Activated CD4-positive, alpha-beta T cell treated with anti-CD3 and anti-CD28 coated beads for 36 hours (primary cell): ENCODE measurements at places on chromosomes 1 and 21.

- no peak for DNase-seq
These were observed at the start of gene LAMB3 for GRCh38 chr1:209652121-209652735. Gene LAMB3 (minus strand): TSS chr1:209652425. CDS start chr1:209650944, 1,481 bp downstream.

GRCh38 chr1:157145076-157145475 lies 6.9 kb upstream of the ETV3 start:
- DNase-seq = no peak

DNA sequence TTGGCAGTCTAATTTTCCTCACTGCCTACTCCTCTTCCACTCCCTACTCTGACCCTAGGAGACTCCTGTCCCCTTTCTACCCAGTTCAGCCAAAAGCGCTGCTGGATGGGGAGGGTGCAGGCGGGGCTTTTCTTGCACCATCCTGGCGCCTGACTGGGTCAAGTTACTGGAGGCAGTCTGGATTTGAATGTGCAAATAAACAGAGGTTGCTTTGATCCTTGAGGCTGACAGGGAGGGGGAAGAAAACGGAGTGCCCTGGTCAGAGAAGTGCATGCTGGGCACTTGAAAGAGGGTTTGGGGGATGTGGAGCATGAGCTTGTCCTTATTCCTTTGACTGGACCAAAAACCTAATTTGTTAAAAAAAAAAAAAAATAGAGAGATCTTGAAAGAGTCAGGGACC lies 76.8 kb upstream of the SOX13 start:
- no peak for DNase-seq

DNA sequence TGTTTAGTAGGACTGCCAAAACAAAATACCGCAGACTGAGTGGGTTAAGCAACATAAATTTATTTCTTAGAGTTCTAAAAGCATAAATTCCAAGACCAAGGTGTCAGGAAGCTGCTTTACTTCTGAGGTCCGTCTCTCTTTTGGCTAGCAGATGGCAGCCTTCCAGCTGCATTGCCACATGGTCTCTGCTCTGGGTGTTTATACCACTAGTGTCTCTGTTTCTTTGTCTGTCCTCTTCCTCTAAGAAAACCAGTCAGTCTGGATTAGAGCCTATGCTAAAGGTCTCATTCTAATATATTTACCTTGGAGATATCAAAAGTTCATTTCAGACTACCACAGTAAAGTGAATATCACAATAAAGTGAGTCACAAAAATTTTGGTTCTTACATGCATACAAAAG lies 519.8 kb downstream of the COL11A1 start:
- no peak for DNase-seq

DNA sequence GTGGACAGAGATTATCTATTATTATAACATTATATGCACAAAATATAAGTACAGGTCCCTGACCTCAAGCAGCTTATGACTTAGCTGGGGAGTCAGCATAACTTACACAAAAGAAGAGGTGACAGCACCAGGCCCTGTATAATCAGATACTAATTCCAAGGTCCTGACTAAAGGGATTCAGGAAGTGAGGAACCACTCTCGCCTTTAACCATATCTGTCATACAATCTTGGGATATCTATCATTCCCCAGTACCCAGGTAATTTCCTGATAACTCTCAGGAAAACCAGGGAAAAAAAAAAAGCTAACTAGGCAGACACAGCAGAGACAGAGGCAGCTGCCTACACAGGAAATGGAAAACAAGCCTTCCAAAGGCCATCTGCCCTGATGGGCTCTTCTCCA lies 78.5 kb upstream of the CAMK1G start:
- DNase-seq = no peak

GRCh38 chr1:12177999-12178441 lies 11.2 kb downstream of the TNFRSF1B start:
- DNase-seq = peak; percentile 97

- DNase-seq = no peak
These were observed 80.9 kb upstream of the DPYD start for GRCh38 chr1:98001764-98002163.

DNA sequence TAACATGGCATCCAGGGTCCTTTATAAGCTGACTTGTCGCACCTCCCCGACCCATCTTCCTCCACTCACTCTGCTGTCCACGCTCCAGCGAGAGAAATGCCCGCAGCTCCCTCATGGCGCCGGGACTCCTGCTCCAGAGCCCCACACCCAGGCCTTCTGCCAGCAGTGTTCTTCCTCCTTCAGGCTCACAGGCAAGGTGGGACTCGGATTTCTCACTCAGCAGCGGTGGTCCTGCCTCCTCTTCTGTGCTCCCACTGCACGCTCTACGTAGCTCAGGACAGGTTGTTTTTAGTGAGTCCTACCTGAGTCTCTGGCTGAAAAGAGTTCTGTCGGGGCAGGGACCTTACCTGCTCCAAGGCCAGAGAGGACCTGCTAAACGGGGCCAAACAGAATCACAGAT lies 11.2 kb downstream of the THEMIS2 start:
- DNase-seq = no peak

DNA sequence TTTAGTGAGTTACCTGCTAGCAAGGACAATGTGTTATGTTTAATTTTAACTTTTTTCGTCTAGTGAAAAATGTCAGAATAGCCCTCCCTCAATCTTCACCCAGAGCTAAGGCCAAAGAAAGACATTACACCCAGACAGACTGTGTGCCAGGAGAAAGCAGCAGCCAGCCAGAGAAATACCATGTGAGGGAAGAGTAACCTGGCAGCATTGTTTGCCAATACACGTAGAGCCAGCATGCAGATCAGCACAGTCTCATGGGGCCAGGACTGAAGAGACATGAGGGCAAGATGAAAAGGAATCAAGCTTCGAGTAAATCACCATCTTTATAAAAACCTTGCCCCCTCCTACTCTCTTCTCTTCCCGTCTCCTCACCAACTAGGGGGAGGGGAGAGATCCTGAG lies 88.5 kb upstream of the ADAR start:
- DNase-seq = no peak

GRCh38 chr1:57831624-57832023 lies 407.8 kb upstream of the DAB1 start:
- no peak for DNase-seq

DNA sequence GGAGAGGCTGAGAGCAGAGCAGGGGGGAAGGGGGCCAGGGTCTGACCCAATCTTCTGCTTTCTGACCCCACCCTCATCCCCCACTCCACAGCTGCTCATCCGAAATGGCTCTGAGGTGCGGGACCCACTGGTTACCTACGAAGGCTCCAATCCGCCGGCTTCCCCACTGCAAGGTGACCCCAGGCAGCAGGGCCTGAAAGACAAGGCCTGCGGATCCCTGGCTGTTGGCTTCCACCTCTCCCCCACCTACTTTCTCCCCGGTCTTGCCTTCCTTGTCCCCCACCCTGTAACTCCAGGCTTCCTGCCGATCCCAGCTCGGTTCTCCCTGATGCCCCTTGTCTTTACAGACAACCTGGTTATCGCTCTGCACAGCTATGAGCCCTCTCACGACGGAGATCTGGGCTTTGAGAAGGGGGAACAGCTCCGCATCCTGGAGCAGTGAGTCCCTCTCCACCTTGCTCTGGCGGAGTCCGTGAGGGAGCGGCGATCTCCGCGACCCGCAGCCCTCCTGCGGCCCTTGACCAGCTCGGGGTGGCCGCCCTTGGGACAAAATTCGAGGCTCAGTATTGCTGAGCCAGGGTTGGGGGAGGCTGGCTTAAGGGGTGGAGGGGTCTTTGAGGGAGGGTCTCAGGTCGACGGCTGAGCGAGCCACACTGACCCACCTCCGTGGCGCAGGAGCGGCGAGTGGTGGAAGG lies 17.1 kb upstream of the HDAC1 start:
- peak; percentile 27 for DNase-seq

GRCh38 chr1:226590614-226591013 lies 42.0 kb downstream of the STUM start:
- no peak for DNase-seq

- DNase-seq = no peak
These were observed 117.6 kb downstream of the PTPRC start for GRCh38 chr1:198756470-198756869.

DNA sequence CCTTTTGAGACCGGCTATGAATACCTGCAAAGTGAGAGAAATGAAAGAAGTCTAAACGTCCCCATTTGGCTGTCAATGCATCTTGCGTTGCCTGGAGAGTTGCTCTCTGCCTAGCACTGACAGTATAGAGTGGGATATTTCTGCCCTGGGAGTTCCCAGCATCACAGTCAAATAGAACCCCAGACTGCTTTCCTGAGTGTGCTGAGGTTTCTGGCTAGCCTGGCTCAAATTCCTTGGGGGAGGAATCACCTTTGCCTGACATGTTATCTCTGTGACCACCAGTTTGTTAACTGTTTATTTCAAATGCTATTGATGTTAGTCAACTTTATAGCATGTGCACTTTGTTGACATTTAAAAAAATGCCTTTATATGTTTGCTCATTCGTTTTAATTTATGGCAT lies 212.0 kb upstream of the FAM78B start:
- DNase-seq = no peak

GRCh38 chr1:181202986-181203555 lies 114.6 kb downstream of the IER5 start:
- DNase-seq = no peak

- peak; percentile 23 for DNase-seq
These were observed 109.4 kb downstream of the NAV1 start for GRCh38 chr1:201648066-201648906.

DNA sequence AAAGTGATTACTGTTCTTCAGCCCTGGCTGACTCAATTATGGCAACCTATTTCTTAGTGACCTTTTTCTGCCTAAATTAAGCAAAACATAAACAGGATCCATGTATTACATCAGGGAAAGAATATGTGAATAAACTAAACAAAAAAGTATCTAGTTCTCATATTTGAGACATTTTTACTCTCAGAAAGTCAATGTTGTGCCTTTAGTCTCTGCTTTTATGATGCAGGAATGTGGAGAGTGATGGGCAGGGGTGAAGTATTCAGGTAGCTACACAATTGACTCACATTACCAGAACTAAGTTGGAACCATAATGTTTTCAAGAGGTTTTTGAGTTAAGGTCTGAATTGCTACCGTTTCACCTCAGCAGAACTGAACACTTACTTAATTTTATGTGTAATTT lies 462.7 kb upstream of the CXADR start:
- no peak for DNase-seq

DNA sequence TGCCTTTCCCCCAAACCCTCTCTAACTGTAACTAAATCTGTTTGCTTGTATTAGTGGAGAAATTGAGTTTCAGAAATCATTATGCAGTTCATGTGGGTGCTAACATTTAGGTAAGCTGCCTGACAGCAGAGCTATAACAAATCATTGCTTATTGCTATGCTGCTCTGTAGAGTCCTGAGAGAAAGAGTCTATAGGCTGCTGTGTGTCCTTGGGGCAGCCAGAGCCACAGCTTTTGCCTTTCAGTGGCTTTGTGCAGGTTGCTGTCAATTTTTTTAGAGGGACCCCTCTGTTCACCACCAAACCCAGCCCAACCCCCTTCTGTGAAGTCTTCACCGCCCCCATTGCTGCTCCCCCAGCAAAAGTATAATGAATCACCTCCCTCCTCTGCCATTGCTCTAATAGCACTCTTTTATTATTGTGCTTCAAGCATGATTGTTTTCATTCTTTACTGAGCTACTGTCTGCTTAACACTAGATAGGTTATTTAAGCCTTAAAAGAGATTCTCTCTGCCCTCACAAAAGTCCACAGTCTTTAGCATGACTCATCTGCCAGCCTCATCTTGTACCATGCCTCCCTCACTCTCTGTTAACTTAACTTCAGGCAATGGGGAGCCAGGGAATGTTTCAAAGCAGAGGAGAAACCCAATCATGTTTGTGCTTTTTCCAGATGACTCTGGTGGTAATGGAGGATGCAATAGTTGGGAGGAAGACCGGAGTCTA lies 38.6 kb downstream of the DIRAS3 start:
- DNase-seq = no peak

DNA sequence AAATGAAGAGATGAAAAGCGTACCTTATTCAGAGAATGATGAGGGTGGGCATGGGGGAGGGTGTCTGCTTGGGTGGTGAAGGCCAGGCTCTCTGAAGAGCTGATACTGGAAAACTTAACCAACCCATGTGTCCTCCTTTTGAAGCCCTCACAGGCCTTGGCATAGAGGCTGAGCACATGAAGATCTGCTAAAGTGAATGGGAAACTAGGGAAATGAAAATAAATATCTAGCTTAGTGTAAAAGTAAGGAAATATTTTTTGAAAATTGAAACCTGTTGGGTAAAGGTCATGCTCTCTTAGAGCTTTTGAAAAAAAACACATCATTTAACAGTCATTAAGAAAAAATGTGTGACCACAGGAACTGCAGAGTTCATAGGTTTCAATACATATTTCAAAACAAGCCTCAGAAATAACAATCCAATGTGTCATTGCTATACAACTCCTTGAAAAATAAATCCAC lies 40.5 kb upstream of the RALGPS2 start:
- no peak for DNase-seq

- DNase-seq = no peak
These were observed 114.7 kb downstream of the ATP5PO start for GRCh38 chr21:33800753-33801423.

GRCh38 chr1:46672696-46673095 lies 1.0 kb downstream of the TEX38 start:
- no peak for DNase-seq

- no peak for DNase-seq
These were observed 24.1 kb upstream of the A3GALT2 start for GRCh38 chr1:33344896-33345560.

DNA sequence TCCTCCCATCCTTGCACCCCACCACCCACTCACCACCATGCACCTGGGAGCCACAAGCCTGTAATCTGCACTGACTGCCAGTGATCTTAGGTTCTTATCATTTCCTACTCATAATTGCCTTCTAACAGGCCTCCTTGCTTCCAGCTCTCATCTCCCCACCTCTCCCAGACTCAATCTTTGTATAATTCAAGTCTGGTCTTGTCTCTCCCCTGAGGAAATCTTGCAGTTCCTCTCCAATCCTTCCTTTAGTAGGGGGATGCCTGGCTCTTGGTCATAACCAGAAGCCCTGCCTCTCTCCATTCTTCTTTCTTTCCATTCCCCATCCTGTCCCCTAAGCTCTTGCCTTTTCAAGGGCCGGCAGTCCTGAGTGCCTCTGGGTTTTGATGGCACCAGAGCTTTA lies 27.8 kb downstream of the PIGM start:
- DNase-seq = no peak

DNA sequence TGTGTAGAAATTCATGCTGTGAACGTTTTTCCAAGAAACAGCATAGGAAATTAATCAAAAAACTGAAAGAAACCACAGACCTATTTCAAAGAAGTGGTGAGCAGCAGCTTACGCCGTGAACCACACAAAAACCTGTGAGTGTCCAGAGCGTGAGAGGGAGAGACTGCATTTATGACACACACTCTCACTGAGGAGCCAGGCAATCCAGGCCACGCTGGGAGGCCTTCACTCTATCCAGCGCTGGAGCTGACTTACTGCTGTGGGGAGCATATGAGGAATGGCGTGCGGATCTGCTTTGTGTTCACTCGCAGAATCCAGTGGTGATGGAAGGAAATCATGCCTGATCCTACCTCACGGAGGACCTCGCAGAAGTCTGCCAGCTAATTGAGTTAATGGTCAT lies 12.7 kb downstream of the ADAMTS1 start:
- no peak for DNase-seq
